Lower lobe of right lung (tissue), 2 donors: ENCODE measurements at places on chromosomes 16 and 17. TPM values are rescaled to one million over a fixed set of nuclear protein-coding genes. Genes with fewer than 3 reads are reported as not detected.

GRCh38 chr16:67198238-67198734 is 645 bp upstream of the ELMO3 start:
- H3K27me3 ChIP-seq: no peaks in the 10 kb centered on the region
- H3K4me1 ChIP-seq: peaks cover 24% of the 10 kb centered on the region
- H3K27ac ChIP-seq: peak overlapping the region; percentile 71
- DNase-seq: peak; percentile 70
- H3K36me3 ChIP-seq: peaks cover 81% of the 10 kb centered on the region
- no peak overlapping the region for H3K4me3 ChIP-seq

GRCh38 chr16:88548131-88548874 is 21.9 kb upstream of the ZC3H18 start:
- no peak overlapping the region for H3K4me3 ChIP-seq
- no peak for DNase-seq
- no peak overlapping the region for H3K27ac ChIP-seq

- H3K36me3 ChIP-seq: no peaks in the 10 kb centered on the region
- H3K27me3 ChIP-seq: no peaks in the 10 kb centered on the region
- H3K4me3 ChIP-seq: no peak overlapping the region
- H3K4me1 ChIP-seq: peaks cover 32% of the 10 kb centered on the region
- DNase-seq: no peak
Observed at GRCh38 chr17:65061646-65062045, 5.1 kb upstream of the GNA13 start.

DNA sequence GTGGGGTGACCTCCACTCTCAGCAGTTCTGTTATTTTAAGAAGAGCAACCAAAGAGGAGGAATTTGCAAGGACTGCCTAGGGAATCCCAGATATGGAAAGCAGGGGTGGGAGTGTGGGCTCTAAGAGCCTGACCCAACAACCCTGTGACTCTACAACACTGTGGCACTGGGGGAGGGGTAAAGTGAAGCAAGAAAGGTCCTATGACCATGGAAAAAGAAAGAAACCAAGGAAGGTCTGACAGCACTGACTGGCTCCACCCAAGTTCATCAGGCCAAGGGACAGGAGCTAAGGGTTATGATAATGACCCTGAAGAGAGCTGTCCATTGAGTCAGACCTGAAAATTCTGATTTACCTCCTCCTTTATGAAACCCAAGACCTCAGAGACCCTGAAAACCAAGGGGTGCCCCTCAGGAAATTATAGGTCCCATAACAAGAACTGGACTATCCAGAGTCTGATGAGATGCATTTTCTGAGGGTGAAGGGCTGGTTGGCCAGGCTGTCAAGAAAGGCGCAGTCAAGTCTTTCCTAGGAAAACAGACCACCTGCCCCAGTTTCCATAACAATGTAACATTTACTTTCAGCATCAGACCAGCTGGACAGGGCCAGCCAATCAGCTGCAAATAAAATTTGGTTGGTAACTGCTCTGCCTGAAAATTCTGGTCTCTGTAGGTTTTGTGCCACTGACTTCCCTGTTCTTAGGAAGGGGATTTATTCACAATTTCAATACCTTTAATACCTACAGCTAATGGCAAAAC is 53.8 kb upstream of the MTMR4 start:
- H3K27me3 ChIP-seq: no peaks in the 10 kb centered on the region
- H3K27ac ChIP-seq: peak overlapping the region; percentile 31
- no peak overlapping the region for H3K4me3 ChIP-seq

DNA sequence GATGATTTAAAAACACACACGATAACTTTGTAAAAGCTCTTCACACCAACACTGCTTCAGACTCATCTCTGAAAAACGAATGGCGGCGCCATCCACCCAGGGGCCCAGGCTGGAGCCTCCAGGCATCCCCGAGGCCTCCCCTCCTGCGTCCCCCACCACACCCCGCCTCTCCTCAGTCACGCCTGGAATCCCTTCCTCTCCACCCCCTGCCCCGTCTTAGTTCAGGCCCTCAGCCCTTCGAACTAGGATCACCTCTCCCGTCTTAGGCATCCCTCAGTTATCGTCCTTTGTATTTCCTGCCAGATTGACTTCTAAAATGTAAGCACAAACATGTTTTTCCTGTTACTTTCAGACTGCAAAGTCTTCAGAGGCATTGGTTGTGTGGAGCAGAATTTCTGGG is 58.3 kb downstream of the NDEL1 start:
- DNase-seq: no peak
- no peaks in the 10 kb centered on the region for H3K27me3 ChIP-seq
- H3K36me3 ChIP-seq: peaks cover 80% of the 10 kb centered on the region
- H3K4me3 ChIP-seq: no peak overlapping the region

DNA sequence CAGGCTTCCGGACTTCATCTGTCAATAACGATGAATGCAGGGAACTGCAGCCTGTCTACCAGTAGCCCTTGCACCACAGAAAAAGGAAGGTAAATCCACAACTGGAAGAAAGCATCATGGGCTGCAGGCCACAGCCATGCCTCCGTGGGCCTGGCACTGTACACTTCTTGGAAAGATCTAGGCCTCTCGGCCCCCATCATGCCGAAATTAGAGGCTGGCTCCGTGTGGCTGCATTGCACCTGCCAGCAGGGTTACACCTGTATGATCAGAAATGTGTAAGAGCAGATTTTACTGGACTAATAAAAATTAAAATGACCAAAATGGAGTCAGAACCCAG is 52.2 kb downstream of the SDK2 start:
- H3K4me3 ChIP-seq: no peak overlapping the region
- no peaks in the 10 kb centered on the region for H3K27me3 ChIP-seq
- no peak overlapping the region for H3K27ac ChIP-seq

GRCh38 chr17:8927395-8927794 is 38.1 kb downstream of the PIK3R5 start:
- no peaks in the 10 kb centered on the region for H3K27me3 ChIP-seq
- no peak overlapping the region for H3K27ac ChIP-seq
- no peaks in the 10 kb centered on the region for H3K36me3 ChIP-seq

GRCh38 chr17:82793974-82794630 is 42.2 kb downstream of the TBCD start:
- H3K4me1 ChIP-seq: peaks cover 10% of the 10 kb centered on the region
- no peak overlapping the region for H3K27ac ChIP-seq
- H3K36me3 ChIP-seq: peaks cover 19% of the 10 kb centered on the region
- H3K4me3 ChIP-seq: no peak overlapping the region

Gene TOM1L1
- 34.1 TPM for total RNA-seq

Gene CTRL
- total RNA-seq: 0.59 TPM

Gene NPB
- 0.71 TPM for total RNA-seq

Gene ADAM11
- total RNA-seq: 0.41 TPM

Gene MAPT
- 5.5 TPM for total RNA-seq
